HFFc6 (cell line): ENCODE measurements at places on chromosomes 3 and 15. TPM values are rescaled to one million over a fixed set of nuclear protein-coding genes. Genes with fewer than 3 reads are reported as not detected.
A peak's percentile ranks its signal among the peaks of the same experiment; 100 is the strongest.

The PLCH1 gene
- total RNA-seq: not detected in 3 replicates

The TRANK1 gene
- total RNA-seq: 1.00 and 2.1 TPM in 2 replicates

The THAP10 gene
- 4.8 to 5.9 TPM (median 5.8 TPM) in 3 replicates for total RNA-seq

The ILDR1 gene
- total RNA-seq: not detected in 3 replicates

The MAP4 gene
- total RNA-seq: 296 to 328 TPM (median 321 TPM) in 3 replicates

The ATOSA gene
- 17.3 to 28.3 TPM (median 18.2 TPM) in 3 replicates for total RNA-seq

The PTPRG gene
- total RNA-seq: 30.4 to 34.7 TPM (median 32.1 TPM) in 3 replicates

The ATP11B gene
- total RNA-seq: 45.4 to 60.5 TPM (median 56.3 TPM) in 3 replicates

- DNase-seq: no peak
Observed at GRCh38 chr3:164883171-164883570, 195.1 kb downstream of the SI start.

- no peak for DNase-seq
Observed at GRCh38 chr3:134852893-134853351, 57.9 kb downstream of the EPHB1 start.

GRCh38 chr3:114144909-114145688 is 33.8 kb downstream of the DRD3 start:
- DNase-seq: peak; percentile 82

DNA sequence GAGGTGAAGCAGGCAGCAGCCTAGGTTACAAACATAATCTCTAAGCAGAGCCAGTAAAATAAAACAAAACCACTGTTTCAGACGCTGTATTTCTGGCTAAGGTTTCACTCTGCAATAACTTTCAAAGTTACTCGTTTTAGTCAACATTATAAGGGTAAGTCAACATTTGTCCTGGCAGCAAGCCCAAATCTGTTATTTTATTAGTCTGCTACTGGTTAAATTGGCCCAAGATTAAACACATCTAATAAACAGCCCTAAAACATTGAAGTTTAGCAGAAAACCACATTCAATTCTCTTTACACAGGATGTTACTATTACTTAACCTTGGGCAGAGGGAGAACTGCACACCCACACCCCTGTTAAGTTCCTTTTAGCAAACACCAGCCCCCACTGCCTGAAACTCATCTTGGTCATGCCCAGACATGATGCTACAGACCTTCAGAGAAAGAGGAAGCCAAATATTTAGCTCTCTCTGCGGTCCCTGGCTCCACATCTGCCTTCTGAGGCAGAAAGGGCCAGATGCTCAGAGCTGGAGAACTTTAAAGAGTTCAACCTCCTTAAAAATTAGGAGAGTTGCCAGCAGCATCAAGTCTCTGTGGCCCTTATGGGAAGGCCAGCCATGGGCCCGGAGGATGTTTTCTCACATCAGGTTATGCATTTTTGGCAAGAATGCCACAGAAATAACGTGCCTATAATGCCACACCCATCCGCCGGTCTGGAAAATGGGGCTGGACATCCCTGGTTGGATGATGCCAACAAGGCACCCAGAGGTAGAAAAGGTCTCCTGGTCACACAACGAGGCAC is 17.9 kb downstream of the ARHGEF3 start:
- peak; percentile 63 for DNase-seq

- DNase-seq: no peak
Observed at GRCh38 chr3:39317571-39318169, 11.8 kb upstream of the CCR8 start.

DNA sequence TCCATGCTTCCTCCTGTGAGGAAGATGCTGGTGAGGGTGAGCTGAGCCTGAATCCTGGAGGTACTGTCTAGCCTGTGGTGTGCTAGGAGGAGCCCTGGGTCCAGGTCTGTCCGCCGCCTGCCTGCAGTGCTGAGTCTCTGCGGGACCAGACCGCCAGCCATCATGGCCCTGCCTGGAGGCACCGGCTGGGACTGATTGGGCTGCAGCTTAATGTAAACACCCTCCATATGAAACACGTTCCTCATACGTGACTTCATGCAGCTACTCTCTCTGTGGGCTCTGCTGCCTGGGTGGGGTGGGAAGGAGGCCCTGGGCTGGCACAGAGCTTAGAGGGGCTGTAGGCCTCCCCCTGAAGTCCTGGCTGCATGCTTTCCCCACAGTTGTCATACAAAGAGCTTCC is 67.4 kb downstream of the FBLN2 start:
- DNase-seq: no peak

GRCh38 chr3:5136211-5136918 is 14.3 kb downstream of the ARL8B start:
- peak; percentile 20 for DNase-seq

GRCh38 chr3:40490916-40491315 is 14.0 kb downstream of the ZNF619 start:
- no peak for DNase-seq

DNA sequence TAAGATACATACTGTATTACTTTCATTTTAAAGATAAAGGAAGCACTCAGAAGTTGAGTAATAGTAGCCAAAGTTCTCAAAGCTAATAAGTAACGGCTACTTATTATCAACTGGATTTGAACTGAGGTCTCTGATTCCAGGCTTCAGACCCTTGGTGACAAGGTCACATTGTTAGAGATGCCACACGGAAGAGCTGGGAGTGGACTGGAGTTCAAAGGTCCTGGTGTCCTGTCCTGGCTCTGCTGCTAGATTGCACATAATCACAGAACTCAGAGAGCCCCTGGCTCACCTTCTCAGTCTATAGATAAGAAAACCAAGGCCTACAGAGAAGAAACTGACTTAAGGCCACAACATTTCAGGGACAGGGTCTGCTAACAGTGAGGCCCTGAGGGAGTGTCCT is 75.3 kb downstream of the MYLK start:
- no peak for DNase-seq

- peak; percentile 13 for DNase-seq
Observed at GRCh38 chr3:100401674-100402041, 319 bp downstream of the LNP1 start.

DNA sequence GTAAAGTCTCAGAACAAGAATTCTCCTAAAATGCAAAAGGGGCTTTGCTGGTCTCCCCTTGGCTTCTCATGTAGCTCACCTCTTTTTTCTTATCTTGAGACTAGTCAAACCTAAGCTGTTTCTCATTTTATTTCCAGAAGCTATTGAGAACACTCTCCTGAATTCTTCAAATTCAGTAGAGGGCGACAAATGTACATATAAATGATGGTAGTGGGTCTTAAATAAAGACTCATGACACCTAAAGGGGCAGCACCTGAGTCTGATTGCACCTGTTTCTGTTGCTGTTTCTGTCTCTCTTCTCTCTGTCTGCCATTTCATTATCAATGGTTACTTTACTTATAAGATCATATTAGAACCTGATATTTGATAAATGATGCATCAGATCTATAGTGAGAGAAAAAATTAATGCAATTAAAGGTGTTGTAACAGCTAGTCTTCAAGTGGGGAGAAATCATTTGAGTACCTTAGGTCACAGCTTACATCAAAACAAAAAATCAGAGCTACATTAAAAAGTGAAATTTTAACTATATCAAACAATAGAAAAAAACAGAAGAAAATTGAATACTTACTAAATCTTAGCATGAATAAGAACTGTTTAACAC is 7.0 kb downstream of the ADIPOQ start:
- no peak for DNase-seq

- no peak for DNase-seq
Observed at GRCh38 chr15:60017538-60018520, 13.7 kb downstream of the FOXB1 start.

DNA sequence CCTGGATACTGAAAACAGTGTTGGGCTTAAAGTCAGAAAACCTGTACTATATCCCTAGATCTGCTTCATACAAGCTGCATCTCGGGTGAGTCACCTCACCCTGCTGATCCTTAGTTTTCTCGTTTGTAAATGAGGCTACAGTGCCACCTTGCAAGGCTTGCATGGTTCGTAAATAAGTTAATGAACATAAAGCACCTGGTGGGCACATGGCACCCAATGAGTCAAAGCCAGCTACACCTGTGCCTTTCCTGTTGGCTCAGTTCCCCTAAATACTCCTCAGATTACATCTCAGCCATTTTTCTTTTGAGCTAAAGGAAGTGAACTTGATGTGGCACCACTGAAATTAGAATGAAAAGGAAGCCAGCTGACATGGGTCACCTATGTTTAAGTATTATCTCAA is 26.5 kb downstream of the RTP1 start:
- DNase-seq: peak; percentile 25

GRCh38 chr3:50100386-50100785 is 11.7 kb downstream of the RBM5 start:
- DNase-seq: no peak

DNA sequence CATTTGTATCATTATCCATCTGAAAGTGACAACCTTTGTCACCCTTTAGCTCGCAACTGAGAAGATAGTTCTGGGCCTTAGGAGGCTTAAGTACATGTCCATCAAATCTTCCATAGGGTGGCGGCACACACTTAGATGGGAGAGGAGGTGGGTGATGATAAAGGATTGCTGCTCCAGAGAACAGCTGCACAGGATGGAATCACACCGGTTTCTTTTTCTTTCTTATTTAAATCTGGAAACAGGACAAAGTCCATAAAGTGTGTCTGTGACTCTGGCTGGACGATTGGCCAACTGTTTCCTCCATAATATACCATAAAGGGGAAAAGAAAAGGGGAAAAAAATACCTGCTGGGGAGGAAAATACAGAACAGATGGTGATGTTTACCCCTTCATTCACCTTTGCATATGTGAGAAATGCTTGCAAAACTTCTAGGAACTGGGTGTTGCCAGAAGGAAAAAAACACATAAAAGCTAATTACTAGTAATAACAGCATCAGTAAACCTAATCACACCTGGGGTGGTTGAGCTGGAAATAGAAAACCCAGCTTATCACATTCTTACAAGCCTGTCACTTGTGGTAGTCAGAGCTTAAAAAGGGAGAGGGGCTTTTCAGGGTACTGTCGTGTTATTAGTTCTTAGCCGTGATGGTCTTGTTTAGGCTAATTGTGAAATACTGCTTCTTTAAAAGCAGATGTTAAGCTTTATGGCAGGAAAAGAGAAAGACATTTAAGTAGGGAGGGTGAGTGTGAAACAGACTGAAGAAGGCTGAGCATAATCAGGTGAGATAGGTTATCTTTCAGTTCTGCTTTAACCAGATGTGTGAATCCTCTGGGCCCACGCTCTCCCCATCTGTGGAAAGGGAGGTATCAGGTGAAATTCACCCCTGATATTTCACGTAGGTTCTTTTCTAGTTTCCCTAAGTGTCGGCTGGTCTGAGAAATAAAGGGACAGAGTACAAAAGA is 16.7 kb downstream of the C2CD4A start:
- DNase-seq: no peak

DNA sequence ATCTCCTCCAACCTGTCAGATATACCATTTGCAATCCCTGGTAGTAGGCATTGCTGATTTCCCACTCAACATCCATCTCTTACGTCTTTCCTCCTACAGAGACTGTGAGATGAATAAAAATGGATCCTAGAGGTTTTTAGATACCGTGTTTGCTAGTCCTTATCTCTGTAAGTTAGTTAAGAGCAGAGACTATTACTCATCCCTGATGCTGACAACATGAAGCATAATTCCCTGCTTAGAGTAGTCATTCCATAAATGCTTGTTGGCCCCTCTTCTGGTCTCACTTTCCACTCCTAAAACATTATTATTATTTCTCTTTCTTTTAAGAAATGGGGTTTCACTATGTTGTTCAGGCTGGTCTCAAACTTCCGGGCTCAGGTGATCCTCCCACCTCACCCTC is 136.2 kb downstream of the RTP4 start:
- no peak for DNase-seq

GRCh38 chr15:92584105-92584504 is 71.5 kb downstream of the FAM174B start:
- no peak for DNase-seq

- DNase-seq: no peak
Observed at GRCh38 chr3:125120379-125121122, 64.8 kb upstream of the HEG1 start.

GRCh38 chr15:51274956-51275355 is 63.4 kb downstream of the CYP19A1 start:
- DNase-seq: no peak

- DNase-seq: no peak
Observed at GRCh38 chr3:58679446-58679845, 12.9 kb upstream of the FAM3D start.

DNA sequence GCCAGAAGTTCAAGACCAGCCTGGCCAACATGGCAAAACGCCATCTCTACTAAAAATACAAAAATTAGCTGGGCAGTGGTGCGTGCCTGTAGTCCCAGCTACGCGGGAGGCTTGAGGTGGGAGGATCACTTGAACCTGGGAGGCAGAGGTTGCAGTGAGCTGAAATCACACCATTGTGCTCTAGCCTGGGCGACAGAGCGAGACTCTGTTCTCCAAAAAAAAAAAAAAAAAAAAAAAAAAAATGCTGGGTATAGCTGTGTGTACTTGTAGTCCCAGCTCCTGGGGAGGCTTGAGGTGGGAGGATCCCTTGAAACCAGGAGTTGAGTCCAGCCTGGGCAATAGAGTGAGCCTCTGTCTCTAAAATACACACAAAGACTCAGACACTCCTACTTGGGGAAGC is 32.0 kb downstream of the PPP1R2 start:
- no peak for DNase-seq

DNA sequence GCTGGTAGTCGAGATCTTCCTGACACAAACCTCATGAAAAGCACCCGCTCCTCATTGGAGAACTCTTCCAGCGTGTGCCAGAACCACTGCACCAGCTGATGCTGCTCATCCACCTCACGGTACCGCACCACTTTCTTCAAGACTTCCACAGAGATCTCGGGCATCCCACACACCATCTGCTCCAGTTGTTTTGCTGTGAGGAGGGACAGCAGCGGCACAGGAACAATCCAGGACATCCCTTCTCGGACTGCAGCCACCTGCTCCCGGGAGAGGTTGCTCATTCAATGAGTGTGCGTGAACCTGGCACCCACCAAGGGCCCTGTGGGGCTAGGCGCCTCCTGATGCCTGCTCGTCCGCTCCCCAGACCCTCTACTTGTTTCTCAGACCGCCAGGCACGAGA is 15.1 kb downstream of the FBXL22 start:
- DNase-seq: no peak

- no peak for DNase-seq
Observed at GRCh38 chr3:32455609-32456428, 46.8 kb downstream of the CMTM6 start.

DNA sequence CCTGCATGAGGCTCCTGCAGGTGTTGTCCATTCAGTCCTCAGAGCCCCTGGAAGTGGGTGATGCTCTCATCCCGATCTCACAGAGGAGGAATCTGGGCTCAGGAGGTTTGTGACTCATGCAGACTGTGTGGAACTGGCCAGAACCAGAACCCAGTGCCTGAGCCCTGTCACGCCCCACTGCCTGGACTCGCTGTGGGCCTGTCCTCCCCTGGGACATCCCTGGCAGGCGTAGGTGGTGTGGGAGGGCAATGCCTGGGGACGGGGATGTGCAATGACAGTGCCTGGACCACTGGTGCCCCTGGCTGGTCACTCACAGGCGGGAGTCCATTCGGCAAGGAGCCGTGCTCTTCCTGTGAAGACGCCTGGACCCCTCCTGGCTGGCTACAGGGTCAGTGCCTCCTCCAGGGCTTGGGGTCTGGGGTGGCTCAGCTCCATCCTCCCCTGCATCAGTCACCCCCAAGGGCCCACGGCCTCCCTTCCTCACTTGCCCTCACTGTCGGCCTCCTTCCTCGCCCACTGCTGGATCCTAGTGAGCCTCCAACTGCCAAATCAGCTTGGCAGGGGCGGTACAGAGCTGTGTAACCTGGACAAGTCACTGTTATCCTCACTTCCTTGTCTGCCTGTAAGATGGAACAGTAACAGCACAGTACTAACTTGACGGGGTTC is 14.9 kb downstream of the PSTPIP1 start:
- peak; percentile 33 for DNase-seq
